ENCODE measurements at places on chromosomes 12 and 14.

- DNase-seq = no peak
These were observed 131.9 kb downstream of the GPR135 start for GRCh38 chr14:59333235-59333634.

GRCh38 chr14:51472881-51473280, 178.8 kb upstream of the FRMD6 start:
- no peak for DNase-seq

GRCh38 chr12:100384559-100384935, 27.7 kb downstream of the SLC17A8 start:
- DNase-seq = no peak

- no peak for DNase-seq
These were observed 16.7 kb downstream of the AHSA1 start for GRCh38 chr14:77474479-77475177.

DNA sequence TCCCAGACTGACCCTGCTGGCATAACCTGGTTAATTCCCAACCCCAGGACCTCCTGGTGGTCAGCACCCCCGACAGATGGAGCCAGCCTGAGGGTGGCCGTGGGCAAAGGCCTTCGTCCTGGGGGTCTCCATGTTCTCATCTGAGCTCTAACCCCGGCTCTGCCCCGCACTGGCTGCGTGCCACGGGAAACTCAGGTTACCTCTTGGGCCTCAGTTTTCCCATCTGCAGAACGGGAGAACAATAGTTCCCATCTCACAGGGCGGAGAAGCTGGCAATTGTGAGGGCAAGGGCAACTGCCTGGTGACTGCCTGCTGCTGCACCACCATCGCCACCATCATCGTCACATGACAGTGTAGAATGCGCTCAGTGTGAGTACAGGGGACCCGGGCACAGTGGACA, 77.9 kb downstream of the RFLNA start:
- DNase-seq = no peak

DNA sequence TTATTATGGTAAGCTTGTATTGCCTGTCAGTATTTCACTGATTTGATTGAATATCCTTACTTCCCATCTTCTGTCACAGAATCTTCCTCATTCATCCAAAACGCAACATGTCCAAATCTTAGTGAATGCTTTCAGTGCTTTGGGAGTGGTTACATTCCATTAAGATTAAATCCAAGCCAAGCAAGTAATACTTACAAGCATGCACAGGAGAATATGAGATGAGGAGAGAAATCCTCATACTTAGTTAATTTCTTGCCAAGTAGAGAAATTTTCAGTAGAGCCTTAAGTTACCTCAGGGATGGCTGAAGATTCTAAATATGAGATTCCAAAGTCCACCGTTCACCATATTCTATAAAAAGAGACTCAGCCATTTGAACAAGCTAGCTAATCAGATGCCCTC, 316.0 kb downstream of the RAD51B start:
- no peak for DNase-seq

DNA sequence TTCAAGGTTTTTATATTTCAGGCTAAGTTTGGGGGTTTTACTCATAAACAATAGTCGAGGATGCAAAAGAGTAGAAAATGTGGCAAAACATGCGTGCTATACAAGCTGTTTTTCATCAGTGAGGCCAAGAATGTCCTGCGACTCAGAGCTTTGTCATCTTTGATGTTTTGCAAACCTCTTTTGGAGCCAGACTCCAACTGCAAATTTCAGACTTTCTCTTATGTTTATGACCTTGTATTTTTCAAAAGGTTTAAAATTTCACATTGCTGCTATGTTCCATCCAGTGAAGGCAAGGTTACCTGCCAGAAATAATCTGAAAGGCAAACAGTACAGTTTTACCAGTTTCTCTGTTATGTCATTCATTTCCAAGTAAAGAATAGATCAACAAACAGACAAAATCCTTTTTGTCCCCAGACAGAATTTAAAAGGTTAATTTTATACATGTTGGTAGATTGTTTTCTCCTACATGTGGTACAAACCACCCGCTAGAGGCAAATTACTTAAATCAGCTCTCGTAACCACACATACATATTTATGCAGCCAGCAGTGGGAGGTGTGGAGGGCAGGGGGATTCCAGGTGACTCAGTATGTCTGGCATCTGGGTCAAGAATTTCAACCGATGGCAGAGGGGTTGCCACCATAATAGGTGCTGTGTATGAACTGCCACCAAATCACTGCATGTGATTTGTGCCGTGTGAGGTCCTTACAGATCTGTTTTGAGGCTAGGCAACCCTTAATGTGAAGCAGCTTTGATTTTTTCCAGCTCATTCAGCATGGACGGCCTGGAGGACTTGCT, 119.8 kb upstream of the CPM start:
- DNase-seq = no peak

DNA sequence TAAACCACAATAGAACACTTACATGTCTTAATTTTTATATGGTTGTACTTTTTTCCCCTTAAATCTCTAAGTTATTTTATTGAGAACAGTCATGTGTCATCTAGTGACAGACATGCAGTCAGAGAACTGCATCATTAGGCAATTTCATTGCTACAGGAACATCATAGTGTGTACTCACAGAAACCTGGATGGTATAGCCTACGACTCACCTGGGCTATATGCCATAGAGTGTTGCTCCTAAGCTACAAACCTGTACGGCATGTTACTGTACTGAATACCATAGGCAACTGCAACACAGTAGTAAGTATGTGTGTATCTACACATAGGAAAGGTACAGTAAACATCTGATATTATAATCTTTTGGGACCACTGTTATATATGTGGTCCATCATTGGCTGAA, 557.6 kb downstream of the PRKD1 start:
- no peak for DNase-seq

GRCh38 chr12:52090291-52090690, 10.8 kb downstream of the SMIM41 start:
- DNase-seq = no peak

All from stimulated activated CD4-positive, alpha-beta T cell treated with anti-CD3 and anti-CD28 coated beads, Interleukin-15, amount 100 ng/mL, for 1 hour (primary cell).